ENCODE measurements at places on chromosomes 11 and 22. TPM values are rescaled to one million over a fixed set of nuclear protein-coding genes. Genes with fewer than 3 reads are reported as not detected.

The SLC5A12 gene
- total RNA-seq: not detected

The LINC01488 gene
- total RNA-seq: not detected

GRCh38 chr11:62656796-62657429, 3.8 kb upstream of the INTS5 start:
- no peak for DNase-seq

DNA sequence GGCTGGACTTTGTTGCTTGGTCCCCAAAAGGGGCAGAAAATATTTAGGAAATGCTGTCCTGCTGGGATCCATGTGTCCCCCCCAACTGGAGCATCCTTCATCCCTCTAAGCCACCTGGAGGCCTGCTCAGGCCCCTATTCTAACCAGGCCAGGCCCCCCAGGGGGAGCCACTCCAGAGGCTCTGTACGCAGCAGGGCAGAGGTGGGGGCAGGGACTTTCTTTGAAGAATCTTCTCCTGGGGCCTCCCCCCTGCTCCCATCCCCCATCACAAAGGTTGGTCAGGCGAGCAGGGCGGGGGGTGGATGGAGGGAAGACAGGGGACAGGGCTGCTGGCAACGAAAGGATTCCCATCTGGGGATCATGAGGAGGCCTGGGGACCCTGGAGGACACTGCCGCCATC, 170.8 kb downstream of the MN1 start:
- no peak for DNase-seq

DNA sequence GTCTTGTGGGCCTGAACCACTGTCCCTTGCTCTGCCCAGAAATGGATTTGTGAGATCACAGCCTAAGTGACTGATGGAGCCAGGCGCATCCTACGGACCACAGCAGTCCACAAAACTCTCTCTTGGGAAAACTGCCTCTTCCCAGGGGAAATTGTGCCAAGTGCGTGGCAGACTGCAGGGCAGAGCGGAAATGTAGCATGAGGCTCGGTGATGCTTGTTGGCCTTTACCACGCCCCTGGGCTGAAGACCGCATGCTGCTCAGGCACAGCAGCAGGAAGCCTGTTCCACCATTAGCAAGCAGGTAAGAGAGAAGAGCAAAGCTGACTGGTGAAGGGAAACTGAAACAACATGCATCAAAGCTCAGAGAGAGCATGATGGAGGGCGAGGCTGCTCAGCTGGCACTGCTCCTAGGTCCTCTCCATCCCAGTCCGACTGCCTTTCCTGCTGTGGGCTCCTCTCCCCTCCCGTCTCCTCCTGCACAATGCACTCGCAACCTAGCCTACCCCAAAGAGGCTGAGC, 26.5 kb upstream of the SCARF2 start:
- DNase-seq: no peak

DNA sequence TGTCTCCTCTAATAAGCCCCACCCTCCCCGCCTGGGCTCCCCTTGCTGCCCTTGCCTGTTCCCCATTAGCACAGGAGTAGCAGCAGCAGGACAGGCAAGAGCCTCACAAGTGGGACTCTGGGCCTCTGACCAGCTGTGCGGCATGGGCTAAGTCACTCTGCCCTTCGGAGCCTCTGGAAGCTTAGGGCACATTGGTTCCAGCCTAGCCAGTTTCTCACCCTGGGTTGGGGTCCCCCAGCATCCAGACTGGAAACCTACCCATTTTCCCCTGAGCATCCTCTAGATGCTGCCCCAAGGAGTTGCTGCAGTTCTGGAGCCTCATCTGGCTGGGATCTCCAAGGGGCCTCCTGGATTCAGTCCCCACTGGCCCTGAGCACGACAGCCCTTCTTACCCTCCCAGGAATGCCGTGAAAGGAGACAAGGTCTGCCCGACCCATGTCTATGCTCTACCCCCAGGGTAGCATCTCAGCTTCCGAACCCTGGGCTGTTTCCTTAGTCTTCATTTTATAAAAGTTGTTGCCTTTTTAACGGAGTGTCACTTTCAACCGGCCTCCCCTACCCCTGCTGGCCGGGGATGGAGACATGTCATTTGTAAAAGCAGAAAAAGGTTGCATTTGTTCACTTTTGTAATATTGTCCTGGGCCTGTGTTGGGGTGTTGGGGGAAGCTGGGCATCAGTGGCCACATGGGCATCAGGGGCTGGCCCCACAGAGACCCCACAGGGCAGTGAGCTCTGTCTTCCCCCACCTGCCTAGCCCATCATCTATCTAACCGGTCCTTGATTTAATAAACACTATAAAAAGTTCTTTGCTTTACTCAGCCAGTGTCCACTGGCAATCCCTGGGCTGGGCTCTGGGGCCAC, 14.4 kb downstream of the TSKU start:
- DNase-seq: no peak

- no peak for DNase-seq
These were observed 9.2 kb upstream of the AIFM3 start for GRCh38 chr22:20957683-20958431.

DNA sequence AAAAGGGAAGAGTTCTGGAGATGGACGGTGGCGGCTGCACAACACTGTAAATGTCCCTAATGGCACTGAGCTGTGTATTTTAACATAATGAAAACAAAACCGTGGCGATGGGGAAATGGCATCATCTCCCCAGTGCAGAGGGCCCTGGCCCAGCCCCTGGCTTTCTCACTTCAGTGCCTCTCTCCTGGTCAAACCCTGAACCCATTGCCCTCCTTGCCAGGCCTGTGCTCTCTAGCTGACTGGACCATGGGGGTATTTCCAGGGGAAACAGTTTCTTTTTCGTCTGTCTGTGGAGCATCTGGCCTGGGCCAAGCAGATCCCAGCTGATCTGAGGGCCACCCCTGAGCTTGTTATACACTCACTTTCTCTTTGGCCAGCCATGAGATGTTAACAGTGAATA, 17.4 kb upstream of the NAP1L4 start:
- no peak for DNase-seq

DNA sequence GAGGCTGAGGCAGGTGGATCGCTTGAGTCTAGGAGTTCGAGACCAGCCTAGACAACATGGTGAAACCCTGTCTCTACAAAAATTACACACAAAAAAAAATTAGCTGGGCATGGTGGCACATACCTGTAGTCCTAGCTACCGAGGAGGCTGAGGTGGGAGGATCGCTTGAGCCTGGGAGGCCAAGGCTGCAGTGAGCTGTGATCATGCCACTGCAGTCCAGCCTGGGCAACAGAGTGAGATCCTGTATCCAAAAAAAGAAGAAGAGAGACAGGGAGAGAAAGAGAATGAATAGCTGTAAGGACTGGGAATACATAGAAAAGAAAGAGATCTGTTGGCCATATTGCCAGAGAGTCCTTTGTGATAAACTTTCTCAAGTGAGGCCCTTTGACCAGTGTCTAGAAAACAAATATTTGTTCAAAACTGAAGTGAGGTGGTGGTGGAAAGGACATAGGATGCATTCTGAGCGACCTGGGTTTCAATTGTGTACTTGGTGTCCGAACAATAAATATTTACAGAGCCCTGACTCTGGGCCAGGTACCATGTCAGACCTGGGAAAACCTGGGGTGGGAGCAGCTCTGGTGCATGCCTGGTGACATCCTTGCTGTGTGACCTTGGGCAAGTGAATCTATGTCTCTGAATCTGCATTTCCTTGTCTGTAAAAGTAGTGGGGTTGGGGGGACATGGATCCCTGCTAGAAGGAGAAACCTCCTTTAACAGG, 89.6 kb upstream of the CRYBB3 start:
- DNase-seq: no peak

DNA sequence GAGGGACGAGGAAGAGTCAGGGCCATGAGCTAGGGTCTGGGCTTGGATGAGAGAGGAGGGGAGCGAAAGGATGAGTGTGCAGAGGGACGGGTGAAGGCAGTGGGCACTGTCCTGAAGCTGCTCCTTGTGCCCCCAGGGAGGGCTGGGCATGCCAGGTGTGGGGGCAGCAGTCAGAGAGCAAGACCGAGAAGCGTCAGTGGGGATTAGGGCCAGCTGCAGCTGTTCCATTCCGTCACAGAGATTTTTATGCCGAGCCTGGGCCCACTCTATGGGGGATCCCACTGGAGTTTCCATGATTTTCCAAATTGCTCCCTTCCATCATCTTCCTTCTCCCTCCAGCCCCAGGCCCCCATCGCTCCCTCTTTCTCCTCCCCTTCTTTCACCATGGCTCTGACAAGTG, 93.2 kb downstream of the NECTIN1 start:
- no peak for DNase-seq

GRCh38 chr11:74022546-74022945, 13.7 kb upstream of the UCP3 start:
- DNase-seq: no peak

DNA sequence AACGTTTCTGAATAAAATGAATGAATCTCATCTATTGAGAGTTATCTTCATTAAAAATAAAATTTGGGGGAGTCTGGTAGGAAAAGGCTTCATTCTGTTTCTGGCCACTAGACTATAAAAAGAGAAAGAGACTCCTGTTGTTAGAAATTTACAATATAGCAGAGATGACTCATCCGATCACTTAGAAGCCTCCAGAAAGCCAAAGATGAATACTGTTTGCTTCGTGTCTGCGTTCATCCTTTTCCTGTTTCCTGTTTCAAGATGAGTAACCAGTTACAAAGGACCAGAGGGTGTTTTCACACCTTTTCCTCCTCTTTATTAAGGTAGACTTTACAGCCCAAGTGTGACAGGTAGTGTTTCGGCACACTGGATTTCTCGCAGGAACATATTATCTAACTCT, 1120.7 kb downstream of the LRRC4C start:
- DNase-seq: no peak

DNA sequence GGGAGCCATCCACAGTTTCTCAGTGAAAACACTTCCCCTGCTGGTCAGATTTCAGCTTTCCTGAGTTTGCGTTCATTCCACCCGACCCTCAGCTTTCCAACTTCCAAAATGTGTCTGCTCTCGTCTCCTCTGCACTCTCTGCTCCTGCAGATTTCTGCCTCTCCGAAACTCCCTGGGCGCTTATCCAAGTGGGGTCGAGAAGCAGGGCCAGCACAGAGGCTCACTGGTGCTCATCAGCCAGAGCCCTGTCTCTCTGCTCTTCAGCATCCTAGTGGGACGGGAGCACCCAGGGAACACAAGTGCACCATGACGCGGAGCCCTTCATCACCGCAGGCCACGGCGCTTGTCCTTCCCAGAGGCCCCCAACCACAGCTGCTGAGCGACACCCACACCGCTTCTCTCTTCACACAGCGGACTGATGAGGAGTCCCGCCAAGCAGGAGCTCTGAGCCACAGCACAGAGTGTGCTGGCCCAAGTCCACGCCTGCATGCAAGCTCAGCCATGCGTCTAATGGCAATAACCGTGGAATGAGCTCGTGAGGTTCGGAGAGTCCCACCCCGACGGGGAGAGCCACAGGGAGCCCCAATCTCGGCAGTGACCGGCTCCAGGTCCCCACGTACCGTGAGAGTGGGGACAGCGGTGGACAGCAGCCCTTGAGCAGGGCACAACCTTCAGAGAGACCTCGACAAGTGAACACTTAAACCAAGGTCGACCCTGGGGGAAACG, 27.9 kb upstream of the MOB2 start:
- DNase-seq: no peak

GRCh38 chr11:69848201-69848600, 29.0 kb upstream of the FGF3 start:
- no peak for DNase-seq

GRCh38 chr11:33376331-33377310, 119.4 kb downstream of the HIPK3 start:
- peak; percentile 26 for DNase-seq

GRCh38 chr11:11628651-11629050, 6.8 kb upstream of the GALNT18 start:
- DNase-seq: no peak

DNA sequence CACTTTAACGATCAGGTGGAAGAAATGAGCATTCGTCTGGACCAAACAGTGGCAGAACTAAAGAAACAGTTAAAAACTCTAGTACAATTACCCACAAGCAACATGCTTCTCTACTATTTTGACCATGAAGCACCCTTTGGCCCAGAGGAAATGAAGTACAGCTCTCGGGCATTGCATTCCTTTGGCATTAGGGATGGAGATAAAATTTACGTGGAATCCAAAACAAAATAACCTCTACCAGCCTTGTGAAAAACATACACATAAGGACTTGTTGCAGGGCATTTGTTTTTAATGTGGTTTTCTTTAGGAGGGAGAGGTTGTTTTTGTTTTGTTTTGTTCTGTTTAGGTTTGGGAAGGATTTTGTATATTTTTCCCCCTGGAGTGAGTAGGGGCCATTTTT, 14.2 kb upstream of the TECTA start:
- no peak for DNase-seq

- DNase-seq: peak; percentile 96
These were observed 12.9 kb downstream of the TSPAN32 start for GRCh38 chr11:2314525-2315394.

DNA sequence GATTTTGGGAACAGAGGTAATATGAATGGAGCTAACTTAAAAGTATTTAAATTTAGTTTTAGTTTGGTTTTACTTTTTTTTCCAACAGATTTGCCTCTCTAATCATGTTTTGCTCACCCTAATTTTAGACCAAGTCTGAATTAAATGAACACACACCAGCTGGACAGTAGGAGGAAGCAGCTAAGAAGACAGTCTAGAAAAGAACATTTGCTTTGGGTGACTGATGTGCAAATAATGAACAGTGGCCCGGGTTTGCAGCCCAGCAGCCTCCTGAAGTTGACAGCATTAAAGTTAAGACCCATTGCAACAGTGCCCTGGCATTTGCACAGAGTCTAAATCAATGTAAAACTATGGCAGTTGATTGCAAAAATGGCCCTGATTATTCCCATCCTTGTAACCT, 66.4 kb upstream of the SORL1 start:
- DNase-seq: no peak

- DNase-seq: no peak
These were observed 6.5 kb upstream of the EP300 start for GRCh38 chr22:41085842-41086241.

DNA sequence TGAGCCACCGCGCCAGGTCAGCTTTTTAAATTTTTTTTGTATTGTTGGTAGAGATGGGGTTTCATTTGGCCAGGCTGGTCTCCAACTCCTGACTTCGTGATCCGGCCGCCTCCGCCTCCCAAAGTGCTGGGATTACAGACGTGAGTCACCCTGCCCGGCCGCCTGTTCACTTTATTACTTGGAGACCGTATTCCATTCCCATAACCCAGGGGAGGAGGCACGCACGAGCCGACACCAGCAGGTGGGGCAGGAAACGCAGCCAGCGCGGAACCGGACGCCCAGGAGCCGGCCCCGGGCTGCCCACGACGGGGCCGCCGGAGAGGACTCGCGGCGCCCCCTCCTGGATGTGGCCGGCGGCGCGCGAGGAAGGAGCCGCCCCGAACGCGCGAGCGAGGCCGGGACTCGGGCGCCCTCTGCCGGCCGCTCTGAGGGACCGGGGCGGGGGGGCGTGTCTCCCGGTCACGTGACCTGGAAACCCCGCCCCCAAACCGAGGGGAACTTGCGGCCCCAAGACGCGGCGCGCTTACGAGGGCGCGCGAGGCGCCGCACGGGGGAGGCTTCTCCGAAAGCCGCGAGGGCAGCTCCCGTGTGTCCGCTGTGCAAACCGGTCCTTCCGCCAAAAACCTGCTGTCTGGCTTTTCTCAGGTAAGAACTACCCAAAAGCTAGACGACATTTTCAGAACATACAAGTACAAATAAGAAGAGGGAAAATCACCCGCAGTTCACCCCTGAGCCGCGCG, 11.6 kb upstream of the RNH1 start:
- peak; percentile 99 for DNase-seq
